NCI-H1092 treated with DMSO at 0.1 percent for 48 hours (cell line): ENCODE measurements at places on chromosomes 3 and 15.

GRCh38 chr3:4503050-4503449 is 9.9 kb downstream of the ITPR1 start:
- no peak for DNase-seq

- no peak for DNase-seq
Observed at GRCh38 chr3:13245615-13245978, 172.4 kb upstream of the IQSEC1 start.

- no peak for DNase-seq
Observed at GRCh38 chr15:73617301-73617831, 15.8 kb downstream of the NPTN start.

DNA sequence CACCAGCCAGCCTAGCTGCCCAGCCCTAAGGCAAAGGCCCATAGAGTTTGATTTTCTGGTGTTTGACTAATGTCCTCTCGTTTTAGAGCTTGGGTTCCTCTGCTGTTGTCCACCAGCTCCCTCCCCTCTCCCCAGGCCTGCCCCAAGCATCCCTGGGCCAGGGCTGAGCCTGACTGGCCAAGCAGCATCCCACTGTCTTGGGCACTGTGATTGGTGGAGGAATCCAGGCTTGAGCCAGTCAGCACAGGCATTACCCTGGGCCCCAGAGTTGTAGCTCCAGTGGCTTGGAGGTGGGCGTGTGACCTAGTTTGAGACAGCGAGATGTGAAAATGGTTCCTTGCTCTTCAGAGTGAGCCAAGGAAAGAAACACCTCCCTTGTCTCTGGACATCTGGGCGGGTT is 155.3 kb upstream of the MEF2A start:
- DNase-seq, result no peak

- DNase-seq, result no peak
Observed at GRCh38 chr3:170712798-170713197, 126.9 kb upstream of the SLC7A14 start.
